Spinal cord (tissue), 10 donors: ENCODE measurements at places on chromosomes 11 and 22. TPM values are rescaled to one million over a fixed set of nuclear protein-coding genes. Genes with fewer than 3 reads are reported as not detected.
A peak's percentile ranks its signal among the peaks of the same experiment; 100 is the strongest.

ARHGAP20 gene
- total RNA-seq = 19.6 TPM

DEPDC5 gene
- 19.9 TPM for total RNA-seq

TCF20 gene
- total RNA-seq = 30.3 TPM

MN1 gene
- total RNA-seq = 24.6 TPM

CYB561A3 gene
- total RNA-seq = 16.1 TPM

BACE1 gene
- 34.8 TPM for total RNA-seq

APOBEC3G gene
- total RNA-seq = 9.5 TPM

NLRP14 gene
- total RNA-seq = 1.2 TPM

ADAMTS8 gene
- 2.5 TPM for total RNA-seq

SAA2 gene
- not detected for total RNA-seq

NAV2 gene
- total RNA-seq = 23.4 TPM

HEPHL1 gene
- total RNA-seq = under 0.01 TPM

PHLDA2 gene
- 0.88 TPM for total RNA-seq

CHRNA10 gene
- total RNA-seq = 0.40 TPM

- DNase-seq = no peak
Measured at GRCh38 chr11:35714882-35715627, 52.5 kb downstream of the TRIM44 start.

GRCh38 chr11:118924591-118925585, 838 bp downstream of the BCL9L start:
- no peak for DNase-seq

GRCh38 chr11:129374993-129375750, 476 bp upstream of the BARX2 start:
- peak; percentile 49 for DNase-seq

DNA sequence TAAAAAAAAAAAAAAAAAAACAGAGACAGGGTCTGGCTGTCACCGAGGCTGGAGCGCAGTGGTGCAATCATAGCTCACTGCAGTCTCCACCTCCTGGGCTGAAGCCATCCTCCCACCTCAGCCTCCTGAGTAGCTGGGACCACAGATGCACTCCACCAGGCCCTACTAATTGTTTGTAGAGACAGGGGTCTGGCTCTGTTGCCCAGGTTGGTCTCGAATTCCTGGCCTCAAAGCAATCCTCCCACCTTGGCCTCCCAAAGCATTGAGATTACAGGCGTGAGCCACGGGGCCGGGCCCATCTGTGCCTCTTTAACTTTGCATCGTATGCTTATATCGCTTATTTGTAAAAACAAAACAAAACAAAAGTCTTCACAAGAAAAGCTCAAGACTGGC, 3.1 kb downstream of the CPT1A start:
- DNase-seq = no peak

DNA sequence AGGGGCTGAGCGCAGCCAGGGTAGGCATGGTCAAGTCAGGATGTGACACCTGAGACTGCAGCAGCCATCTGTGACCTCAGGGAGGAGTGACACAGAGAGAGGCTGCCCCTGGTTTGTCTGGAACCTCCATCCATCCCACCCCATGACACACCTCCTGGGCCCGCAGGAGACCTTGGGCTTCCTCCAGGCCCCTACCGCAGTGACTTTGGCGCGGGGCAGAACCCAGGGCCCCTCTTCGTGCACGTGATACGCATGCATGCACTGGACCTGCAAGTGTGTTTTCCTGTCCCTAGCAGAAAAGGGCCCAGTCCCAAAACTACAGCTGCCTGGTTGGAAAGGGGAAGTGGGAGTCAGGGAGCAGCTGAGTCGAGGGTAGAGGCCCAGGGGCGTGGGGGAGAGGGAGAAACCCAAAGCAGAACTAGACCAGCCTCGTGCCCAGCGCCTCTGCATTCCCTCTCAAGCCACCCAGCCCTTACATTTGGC, 7.9 kb upstream of the CYTH4 start:
- no peak for DNase-seq

DNA sequence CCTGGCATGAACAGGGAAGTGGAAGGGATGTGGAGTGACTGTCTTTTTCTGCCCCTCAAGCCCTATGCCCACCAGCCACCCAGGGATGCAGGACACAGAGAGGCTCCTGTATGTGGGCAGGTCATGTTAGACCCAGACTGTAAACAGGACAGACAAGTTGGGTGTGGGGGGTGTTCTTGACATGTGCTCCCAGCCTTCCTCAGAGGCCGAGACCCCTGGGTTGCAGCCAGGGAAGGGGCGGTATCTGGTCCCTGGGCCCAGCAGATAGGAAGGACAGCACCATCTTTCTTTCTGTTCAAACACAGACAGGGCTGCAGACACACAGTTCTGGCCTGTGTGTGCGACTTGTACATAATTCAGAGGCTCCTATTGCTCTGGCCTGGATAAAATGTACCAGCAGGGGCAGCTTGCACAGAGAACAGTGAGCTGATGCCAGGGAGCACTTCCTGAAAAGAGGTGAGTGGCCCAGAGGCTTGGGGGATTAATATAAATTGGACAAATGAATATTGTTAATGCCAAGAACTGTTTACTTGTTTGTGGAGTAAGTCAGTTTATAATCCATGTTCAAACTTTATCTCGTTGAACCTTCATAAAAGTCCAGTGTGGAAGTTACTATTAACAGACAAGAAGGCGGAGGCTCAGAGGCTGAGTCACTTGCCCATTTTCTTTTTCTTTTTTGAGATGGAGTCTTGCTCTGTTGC, 16.6 kb downstream of the GDPD5 start:
- DNase-seq = no peak

GRCh38 chr11:103581760-103582159, 454.7 kb upstream of the DDI1 start:
- DNase-seq = no peak

DNA sequence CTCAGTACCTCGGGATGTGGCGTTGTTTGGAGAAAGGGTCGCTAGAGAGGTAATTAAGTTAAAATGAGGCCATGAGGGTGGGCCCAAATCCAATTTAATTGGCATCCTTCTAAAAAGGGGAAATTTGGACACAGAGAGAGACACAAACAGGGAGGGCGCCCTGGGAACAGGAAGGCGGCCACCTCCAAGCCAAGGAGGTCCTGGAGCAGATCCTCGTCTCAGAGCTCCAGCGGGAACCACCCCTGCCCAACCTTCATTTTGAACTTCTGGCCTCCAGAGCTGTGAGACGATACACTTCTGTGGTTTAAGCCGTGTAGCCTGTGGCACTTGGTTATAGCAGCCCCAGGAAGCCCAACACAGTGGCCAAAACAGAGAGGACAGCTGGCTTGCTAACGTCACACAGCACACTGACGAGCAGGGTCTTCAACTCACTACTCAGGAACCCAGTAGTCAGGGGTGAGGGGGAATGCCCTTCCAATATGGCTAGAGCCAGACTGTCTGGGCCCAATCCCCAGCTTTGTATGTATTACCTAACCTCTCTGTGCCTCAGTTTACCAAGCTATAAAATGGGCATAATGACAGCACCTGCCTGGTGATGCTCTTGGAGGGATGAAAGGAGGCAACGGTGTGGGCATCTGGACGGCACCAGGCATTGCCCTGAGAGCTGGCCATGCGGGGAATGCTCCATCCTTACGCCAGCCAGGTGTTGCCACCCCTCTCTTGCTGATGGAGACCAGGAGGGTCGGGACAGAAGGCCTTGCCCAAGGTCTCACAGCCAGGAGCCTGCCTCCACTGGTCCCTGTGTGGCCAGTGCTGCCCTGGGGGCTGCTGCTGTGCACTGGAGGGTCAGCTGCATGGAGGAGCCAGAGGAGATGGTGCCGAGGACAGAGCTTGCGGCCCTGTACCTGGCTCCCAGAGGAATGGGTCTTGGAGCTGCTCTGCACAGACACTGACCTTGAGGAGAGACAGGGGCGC, 53.3 kb upstream of the LINC01488 start:
- DNase-seq = no peak

DNA sequence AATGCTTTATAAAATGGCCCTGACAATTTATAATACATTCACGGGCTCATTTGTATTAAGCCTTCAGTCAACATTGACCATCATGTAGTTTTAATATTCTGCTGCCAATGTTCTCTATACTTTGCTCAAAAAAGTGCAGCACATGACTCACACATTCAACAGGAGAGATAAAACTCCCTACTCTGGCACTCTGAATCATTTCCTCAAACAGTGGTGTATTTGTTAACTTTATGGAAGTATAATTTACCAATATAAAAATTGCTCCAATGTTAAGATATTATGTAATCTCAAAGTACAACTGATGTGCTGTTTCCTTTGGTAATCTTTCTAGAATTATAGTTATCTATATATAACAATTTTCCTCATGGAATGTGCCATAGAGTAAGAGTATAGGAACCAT, 39.9 kb downstream of the MAML2 start:
- no peak for DNase-seq

DNA sequence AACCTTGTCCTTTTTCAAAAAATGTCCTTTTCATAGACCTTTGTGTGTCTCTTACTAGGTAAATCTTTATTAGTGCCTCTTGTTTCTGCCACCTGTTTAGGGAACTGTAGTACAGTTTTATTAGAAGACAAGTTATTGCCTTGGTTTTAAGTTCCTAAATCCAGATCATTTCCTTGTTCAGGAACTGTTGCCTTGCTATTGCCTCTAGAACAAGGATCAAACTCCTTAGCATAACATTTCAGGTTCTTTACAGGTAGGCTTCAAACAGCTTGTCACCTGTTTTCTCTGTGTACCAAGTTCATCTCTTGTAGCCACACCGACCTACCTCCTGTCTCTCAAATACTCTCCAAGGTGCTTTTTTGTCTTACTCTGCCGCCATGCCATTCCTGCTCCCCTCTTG, 75.2 kb downstream of the MTMR3 start:
- DNase-seq = no peak

- no peak for DNase-seq
Measured at GRCh38 chr11:42043312-42043711, 583.9 kb upstream of the LRRC4C start.

DNA sequence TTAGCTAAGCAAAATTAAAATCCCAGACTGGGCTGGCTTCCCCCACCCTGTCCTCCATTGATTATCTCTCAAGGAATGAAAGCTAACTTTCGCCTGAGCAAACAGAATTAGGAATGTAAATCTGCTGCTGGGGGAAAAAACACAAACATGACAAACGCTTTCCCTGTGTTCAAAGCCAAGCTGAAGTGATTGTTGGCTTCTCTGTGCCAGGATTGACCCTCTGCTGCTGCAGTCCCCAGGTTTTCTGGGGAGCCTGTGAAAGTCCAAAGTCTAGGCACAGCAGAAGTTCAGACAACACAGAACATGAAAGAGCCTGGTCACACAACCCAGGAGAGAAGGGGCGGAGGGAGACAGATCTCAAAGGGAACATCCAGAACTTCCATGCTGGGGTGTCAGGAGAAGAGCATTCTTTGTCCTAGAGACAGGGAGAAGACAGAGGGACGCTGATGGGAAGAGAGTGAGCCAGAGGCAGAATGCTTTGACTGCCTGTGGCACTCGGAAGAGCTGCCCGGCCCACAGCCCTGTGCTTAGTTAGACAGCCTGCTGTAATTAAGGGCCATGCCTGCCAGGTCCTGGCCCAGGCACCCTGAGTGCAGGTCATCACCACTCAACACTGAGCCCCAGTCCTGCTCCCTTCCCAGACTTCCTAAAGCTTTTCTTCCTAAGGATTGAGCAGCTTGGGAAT, 6.9 kb downstream of the PATZ1 start:
- no peak for DNase-seq

GRCh38 chr11:37861671-37862070, 1263.6 kb upstream of the RAG2 start:
- DNase-seq = no peak

DNA sequence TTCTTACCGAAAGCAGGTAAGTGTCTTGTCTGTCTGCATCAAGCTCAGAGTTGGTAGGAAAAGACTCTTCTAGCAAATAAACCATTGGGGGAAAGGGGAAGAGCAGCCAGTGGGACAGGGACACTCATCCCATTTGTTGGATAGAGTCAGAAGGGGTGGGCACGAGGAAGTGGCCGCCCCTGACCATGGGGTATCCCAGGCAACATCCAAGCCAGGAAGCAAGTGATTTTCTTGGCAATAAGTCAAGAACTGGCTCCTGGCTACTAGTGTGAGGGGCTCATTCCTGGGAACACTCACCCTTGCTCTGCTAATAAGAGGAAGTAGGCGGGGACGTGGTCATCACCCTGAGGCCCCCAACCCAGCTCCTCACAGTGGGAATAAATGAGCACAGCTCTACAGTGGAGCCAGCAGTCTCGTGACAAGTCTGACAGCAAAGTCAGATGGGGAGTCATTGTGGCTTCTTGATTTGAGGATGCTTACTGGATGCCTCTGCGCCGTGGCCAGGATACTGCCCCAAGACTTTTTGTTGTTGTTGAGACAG, 6.7 kb downstream of the SLC25A18 start:
- DNase-seq = peak; percentile 87

- no peak for DNase-seq
Measured at GRCh38 chr11:66414120-66414934, 6.5 kb upstream of the NPAS4 start.

GRCh38 chr11:24932110-24933000, 435.5 kb downstream of the LUZP2 start:
- DNase-seq = no peak

- no peak for DNase-seq
Measured at GRCh38 chr11:103659206-103659618, 377.2 kb upstream of the DDI1 start.

- no peak for DNase-seq
Measured at GRCh38 chr11:80700386-80700785, 1259.6 kb upstream of the TENM4 start.

DNA sequence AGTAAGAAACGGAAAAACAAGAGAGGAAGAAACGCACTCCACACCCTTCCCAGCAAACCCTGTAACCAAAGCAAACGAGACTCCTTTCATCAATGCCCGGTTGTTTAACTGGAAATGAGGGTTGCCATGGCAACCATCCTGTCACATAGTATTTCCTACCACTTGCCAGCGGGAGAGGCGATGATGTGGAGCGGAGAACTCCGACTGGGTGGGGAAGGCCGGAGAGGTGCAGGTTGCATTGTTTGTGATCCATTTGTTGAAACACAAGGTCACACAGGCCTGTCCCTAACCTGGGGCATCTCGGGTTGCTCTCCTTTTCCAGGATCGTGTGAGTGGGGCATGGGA, 609.9 kb downstream of the BUD13 start:
- DNase-seq = peak; percentile 79

- DNase-seq = no peak
Measured at GRCh38 chr11:108866781-108867180, 201.9 kb downstream of the DDX10 start.

GRCh38 chr22:48827904-48828555, 999.6 kb downstream of the BRD1 start:
- no peak for DNase-seq

- DNase-seq = no peak
Measured at GRCh38 chr22:44711241-44711560, 9.2 kb downstream of the PRR5 start.

DNA sequence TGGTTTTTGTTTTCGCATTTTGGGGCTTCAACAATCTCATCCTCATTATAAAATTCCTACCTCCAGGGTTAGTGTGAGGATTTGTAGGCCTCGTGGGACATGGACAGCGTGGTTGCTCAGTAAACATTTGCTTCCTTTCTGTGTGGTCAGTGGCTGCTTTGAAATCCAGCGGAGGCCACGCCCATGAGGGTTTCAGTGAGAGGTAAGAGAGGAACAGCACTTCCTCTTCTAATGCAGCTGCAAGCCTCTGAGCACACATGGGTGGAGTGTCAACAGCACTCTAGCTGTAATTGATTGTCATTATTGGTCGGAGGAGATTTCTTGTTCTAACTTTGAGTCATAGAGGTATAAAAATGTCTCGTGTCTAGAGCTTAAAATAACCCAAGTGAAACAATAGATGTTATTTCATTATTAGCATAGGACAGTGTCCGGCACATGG, 6.0 kb upstream of the ARHGAP42 start:
- no peak for DNase-seq

GRCh38 chr11:114953039-114953438, 274.7 kb downstream of the NXPE2 start:
- peak; percentile 74 for DNase-seq

- peak; percentile 62 for DNase-seq
Measured at GRCh38 chr11:85694385-85694980, 8.5 kb upstream of the CCDC89 start.

GRCh38 chr11:69825941-69826340, 6.7 kb upstream of the FGF3 start:
- DNase-seq = no peak
